Liver (tissue), 10 donors: ENCODE measurements at places on chromosomes 16 and 17. TPM values are rescaled to one million over a fixed set of nuclear protein-coding genes. Genes with fewer than 3 reads are reported as not detected.

Gene TBC1D26
- polyA plus RNA-seq, result not detected

Gene SLX1B
- 31.0 TPM for polyA plus RNA-seq

Gene WNT9B
- polyA plus RNA-seq, result not detected

Gene DLG4
- 1.6 TPM for polyA plus RNA-seq

Gene VPS35
- 16.9 TPM for polyA plus RNA-seq

Gene TNRC6A
- polyA plus RNA-seq, result 9.3 TPM

DNA sequence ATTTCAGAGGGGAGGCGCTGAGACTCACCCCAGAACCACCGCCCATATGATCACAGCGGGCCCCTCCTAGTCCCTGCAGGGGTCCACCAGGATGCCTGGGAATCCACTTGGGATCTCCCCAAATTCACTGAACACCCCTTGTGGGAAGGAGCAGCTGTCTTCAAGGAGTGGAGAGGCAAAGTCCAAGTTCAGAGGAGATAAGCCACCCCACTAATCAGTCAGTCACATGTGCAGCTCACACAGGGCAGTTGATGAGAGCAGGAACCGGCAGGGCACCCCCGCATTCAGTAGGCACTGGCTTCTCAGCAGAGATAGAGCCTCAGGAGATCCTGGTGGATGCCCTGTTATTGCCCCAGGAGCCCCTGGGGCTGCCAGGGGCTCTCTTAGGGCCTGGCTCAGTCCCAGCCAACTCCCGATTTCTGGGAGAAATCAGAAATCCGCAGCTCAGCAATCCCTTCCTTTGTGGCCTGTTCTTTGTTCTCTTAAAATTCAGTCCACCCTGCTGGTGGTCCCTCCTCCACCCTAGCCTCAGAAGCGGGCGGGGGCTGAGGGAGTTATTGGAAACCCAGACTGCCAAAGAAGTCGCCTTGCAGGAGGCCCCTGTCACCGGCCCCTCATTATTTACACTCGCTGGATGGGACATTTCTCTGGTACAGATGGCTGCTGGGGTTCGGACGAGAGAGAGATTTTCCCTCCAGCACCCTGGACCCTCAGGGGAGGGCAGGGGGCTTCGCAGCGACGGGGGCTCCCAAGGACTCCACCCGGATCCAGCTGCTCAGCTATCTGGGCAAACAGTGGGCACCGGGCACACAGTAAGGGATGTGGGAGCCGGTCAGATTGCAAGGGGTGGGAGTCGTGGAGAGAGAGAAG, 1.8 kb downstream of the CDC42EP4 start:
- DNase-seq, result peak; percentile 76

- DNase-seq, result no peak
These were observed 211.2 kb downstream of the PARN start for GRCh38 chr16:14418795-14419225.

DNA sequence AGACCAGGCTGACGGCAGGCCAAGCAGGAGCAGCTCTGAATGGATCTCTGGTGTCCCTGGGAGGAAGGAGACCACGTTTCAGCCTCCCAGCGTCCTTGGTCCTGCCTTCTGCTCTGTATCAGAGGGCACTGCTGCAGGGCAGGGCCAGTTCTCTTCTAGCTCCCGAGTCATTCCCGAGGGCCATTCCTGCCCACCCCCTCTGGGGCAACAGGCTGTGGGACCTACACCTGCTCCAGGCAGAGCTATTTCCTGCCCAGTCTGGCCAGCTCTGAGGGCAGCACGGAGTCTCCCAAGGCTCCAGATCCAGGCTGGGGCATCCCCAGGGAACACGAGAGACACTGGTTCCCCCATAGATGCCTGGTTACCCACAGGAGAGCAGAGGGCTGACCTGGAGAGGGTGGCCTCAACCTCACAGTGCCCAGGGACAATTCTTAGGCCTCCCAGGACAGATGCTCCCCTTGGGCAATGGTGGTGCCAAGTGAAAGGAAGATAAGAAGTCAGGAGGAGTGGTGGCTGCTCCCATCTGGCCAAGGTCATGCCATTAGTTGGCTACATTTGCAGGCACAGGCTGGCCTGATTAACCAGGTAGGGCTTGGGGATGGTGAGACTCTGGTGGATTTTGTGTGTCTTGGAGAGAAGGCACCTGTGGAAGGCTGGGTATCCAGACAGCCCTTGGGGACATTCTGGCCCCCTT, 2.0 kb downstream of the WFIKKN2 start:
- DNase-seq, result no peak

GRCh38 chr16:53752560-53752959, 48.6 kb downstream of the FTO start:
- DNase-seq, result no peak

- DNase-seq, result no peak
These were observed 84.1 kb downstream of the TAOK1 start for GRCh38 chr17:29474297-29474696.

DNA sequence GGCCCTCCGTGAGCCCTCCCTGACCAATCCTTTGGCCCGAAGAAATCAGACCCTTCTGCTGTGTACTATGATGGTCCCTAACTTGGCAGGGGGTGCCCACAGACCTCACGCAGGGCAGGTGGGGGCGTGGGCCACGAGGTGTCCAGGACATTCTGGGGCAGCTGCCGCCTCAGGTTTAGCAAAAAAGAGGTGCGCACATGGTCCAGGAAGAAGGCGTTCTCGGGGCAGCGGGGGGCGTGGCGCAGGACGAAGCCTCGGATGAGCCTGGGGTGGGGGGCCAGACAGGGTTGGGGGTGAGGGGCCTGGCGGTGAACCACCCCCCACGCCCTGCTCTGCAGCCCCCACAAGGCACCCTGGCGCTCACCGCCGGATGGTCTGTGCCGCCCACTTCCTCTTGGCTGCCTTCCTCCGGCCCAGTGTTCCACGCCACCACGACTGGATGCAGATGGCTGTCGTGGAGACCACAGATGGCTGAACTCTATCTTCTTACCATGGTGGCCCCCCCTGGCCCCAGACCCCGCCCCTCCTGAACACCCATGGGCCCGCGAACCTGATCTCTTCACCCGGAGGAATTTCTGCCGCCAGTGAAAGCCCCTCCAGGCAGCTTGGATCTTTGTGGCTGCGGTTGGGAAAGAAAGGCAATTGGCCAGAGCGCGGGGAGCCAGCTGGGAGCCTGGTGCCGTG, 14.2 kb upstream of the CRK start:
- DNase-seq, result no peak

DNA sequence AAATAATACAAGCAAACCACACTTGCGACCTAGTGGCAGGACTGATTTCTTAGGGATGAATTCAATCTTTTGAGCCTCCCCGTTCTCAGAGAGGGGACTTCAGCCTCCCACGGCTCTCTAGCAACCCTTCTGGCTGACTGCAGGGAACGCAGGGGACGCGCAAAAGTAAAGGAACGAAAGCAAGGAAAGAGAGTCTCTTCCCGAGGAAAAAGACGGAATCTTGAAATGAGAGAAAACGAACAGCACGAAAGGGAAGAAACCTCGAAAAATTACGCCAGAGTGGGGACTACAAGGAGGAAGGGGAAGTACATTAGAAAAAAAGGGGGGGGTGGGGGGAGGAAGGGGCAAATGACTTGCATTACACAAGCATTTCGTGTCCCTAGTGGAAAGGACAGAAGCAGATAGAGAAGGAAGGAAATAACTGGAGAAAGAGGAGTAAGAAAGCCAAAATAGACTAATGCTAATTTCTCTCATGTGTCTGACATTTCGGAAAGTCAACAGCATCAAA, 1.2 kb downstream of the GRB2 start:
- peak; percentile 50 for DNase-seq

DNA sequence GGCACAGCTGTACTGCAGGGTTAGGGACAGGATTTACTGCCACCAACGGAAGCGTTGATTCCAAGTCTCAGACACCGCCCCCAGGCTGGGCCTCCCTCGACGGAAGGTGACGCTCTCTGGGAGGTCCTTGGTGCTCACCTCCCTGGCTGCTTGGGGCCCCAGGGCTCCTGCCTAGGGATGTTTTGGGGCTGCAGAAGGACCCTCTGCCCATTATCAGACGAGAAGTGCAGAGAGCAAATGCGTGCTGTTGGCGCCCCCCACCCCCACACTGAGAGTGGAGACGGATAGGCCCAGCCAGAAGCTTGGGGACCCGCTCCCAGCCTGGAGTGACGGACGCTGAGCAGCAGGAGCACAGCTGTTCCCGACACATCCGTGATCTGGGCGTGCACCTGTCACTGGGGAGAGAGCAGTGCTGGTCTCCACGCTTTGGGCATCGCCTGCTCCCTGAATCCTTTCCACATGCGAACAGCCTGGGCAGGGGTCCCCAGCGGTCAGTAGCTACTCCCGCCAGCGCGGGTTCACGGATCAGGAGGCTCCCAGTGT, 5.1 kb upstream of the SOX8 start:
- DNase-seq, result no peak

DNA sequence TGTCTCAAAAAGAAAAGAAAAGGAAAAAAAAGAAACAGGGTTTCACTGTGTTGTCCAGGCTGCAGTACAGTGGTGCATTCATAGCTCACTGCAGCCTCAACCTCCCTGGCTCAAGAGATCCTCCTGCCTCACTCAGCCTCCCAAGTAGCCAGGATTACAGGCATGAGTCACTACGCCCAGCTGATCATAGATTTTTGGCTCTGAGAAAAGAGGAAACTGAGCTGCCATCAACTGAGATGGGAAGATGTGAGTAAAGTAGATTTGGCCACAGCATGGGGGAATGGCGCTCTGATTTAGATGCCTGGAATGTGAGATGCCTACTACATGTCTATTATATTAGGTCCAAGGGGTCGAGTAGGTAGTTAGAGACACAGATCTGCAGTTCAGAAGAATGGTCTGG, 5.9 kb upstream of the NAGS start:
- DNase-seq, result no peak

DNA sequence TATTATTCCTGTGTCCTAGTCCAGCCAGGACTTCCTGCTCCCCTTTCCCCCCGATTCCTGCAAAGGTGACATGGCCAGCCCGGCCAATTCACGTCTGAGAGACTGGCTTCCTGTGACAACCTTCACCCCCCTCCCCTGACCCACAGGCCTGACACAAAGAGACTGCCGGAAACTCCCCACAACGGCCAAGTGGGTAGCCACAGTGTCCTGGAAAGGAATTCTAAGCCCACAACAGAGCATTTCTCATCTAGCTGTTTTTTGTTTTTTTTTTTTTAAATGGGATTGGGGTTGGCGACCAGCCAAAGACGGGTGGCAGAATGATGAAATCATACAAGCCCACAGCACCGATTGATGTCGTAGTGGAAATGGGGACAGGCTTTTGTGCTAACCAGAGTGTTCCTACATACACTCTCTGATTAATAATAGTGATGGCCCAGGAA, 2.8 kb upstream of the XAF1 start:
- no peak for DNase-seq

DNA sequence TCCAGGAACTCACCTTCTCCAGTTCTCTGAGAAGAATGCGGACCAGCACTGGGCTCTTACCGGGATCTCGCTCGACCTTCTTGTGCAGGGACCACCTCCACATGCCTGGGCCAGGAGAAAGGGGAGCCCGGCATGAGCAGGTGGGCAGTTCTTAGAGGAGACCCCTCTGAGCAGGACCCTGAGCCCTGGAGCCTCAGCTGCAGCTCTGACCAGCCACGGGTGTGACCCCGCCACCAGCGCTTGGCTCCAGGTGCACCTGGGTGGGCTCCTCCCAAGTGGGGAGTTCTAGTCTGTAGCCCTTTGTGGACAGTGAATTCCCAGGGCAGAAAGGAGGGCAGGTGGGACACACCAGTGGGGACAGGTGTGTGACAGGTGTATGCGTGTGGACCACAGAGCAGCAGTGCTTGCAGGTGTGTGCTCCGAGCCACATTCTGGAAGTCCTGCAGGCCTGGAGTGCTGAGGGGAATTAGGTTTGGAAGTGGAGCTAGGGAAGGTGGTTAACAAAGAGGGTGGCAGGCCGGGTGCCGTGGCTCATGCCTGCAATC, 28.9 kb downstream of the PIK3R6 start:
- no peak for DNase-seq

- no peak for DNase-seq
These were observed 3.9 kb downstream of the CD79B start for GRCh38 chr17:63928172-63928666.

DNA sequence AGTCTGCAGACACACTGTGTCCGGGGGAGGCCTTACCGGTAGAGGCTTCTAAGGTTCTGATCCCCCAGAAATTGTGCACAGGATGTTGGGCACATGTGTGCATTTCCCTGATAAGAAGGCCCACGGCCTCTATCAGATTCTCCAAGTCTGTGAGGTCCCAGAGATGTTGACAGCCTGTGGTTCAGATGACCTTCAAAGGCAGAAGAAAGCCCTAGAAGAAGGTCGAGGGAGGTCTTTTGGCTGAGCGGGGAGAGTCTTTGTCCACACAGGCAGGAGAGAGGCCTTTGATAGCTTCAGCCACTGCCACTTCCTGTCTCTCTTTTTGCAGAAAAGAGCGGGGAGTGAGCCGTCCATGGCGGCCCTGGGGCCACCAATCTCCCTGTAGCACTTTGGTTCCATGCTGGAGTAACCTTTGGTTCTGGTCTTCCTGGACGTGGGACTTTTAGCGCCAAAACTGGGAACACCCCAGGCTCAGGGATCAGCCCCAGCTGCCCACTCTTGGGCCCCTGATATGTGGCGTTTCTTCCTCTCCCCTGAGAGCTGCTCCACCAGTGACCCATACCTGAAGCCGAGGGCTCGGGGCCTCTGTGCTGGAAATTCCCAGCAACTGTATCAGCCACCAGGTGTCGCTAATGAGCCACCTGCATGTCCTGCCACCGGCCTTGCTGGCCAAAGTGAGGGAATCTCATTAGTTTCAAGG, 28.1 kb upstream of the LGALS9 start:
- peak; percentile 91 for DNase-seq

GRCh38 chr17:27423651-27424050, 32.6 kb upstream of the KSR1 start:
- no peak for DNase-seq

DNA sequence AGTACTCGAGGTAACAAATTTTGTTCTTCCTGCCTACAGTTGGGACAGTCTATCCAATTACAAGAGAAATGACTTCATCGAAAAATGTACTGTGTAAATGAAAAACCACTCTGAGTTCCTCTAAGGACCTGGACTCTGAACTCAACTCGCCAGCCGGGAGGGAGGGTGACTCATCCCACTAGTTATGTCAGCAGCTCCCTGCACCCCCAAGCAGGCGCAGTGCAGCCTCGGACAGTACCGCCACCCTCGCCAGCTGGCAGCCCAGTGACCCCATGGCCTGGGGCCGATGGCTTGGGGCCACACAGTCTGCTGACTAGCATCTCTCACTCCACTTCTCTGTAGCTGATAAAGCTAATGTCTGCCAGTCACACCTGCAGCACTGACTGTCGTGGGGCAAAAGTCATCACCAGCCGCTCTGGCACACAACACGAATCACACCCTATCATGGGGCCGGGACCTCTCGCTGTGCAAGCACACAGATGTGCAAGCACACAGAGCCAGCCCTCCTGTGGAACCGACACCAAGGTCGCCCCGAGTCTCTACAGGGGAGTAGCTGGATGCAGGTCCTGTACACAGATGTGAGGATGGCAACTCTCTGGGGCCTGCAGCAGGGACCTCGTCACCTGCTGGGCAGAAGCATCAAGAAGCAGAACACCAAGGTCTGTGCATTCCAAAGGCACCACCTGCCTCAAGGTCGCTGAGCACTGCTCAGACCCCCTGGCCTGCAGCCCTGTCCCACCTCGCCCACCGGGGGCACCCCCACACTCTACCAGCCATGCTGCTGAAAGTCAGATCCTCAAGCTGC, 5.7 kb downstream of the CSNK1D start:
- peak; percentile 72 for DNase-seq
